DND-41 (cell line): ENCODE measurements at places on chromosomes 6 and 20.

DNA sequence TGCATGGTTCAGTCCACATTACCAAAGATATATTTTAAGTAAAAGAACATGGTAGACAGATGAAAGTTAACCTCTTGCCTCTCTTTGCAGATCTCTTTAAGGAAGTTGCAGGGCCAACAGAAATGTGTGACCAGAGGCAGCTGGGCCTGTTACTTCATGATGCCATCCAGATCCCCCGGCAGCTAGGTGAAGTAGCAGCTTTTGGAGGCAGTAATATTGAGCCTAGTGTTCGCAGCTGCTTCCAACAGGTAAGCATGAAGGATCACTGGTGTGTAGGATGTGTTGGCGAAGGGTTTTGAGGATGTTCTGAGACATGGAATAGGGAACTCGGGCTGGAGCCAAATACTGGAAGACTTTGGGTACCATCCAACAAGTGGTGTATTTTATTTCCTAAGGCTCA lies 508.6 kb downstream of the UTRN start:
- DNase-seq = no peak

- DNase-seq = no peak
Observed at GRCh38 chr6:49730251-49730650, 13.9 kb downstream of the CRISP3 start.

GRCh38 chr6:143139239-143139784 lies 78.6 kb downstream of the AIG1 start:
- DNase-seq = no peak

- no peak for DNase-seq
Observed at GRCh38 chr6:140812636-140813035, 1320.1 kb upstream of the GJE1 start.

DNA sequence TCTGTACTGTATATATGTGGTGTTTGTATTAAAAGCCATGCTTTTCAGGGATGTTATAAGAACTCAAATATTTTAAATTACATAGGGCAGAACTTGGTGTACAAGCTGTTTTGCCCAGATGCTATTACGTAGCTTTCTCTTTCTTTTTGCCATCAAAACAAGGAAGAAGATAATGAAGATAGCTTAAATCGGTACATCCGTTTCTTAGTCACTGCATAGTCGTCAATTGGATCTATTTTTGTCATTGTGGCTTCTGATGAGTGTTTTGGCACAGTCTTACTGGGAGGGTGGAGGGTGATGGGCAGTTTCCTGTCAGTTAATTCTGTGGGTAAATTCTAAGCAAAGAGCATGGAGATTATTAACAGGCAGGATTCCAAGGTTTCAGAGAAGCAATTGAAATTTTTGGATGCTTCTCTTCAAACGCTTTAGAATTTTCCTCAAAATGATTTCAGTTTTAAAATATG lies 649.1 kb upstream of the GJE1 start:
- peak; percentile 82 for DNase-seq

- peak; percentile 66 for DNase-seq
Observed at GRCh38 chr6:25038999-25039398, 103.2 kb upstream of the RIPOR2 start.

DNA sequence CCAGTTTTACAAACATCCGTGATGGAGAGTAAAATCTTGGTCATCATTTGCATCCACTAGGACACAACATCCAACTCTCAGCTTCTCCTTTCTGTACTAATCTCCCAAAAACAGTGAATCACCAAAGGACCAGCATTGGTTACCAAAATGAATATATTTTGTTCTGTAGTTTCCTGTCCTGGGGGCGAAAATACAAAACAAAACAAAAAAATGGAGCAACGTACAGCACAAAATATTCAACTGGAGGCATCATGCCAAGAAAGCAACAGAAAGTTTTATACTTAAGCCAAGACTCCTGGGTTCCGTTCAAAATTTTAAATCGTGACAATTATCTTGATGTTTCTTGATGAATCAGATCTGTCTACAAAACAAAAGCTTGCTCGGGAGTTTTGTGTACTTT lies 126.6 kb upstream of the CCDC28A start:
- no peak for DNase-seq

GRCh38 chr6:5141046-5141445 lies 55.9 kb downstream of the PPP1R3G start:
- DNase-seq = no peak

DNA sequence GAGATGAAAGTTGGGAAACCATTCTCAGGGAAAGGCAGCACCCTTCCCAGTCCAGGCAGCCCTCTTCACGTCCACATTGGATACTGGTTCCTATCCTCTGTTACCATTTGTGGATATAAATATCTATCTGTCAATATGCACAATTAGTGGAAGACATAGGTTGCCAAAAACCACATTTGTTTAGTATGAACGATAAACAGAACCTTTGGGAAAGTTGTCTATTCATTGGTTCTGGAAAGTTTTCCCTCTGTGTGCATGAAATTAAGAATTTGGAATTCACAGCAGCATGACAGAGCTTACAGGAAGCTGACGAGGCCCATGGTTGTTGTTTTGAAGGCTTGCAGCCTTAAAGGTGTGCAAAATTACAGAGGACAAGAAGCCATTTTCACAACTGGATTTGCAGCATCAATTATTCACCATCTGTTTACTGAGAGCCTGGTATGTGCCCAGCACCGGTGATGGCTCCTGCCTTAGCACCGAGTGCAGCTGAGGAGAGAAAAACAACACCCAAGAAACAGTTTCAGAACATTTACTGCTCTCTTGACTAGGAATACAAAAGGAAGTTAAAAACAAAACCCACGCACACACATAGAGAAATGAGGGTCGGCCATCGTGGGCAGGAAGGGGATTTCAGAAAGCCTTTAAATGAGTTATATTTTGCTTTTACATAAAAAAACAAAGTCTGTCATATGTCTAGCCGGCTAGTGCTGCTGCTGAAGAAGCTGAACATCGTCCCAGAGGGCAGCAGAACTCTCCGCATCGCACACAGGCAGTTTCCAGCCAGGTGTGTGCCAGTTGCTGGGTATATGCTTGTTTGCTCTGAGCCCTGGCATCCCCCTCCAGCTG lies 319.6 kb downstream of the FARS2 start:
- peak; percentile 6 for DNase-seq

- DNase-seq = peak; percentile 20
Observed at GRCh38 chr6:107447663-107448216, 11.6 kb downstream of the PDSS2 start.

- DNase-seq = peak; percentile 79
Observed at GRCh38 chr20:46022411-46023147, 6.4 kb upstream of the SLC12A5 start.

DNA sequence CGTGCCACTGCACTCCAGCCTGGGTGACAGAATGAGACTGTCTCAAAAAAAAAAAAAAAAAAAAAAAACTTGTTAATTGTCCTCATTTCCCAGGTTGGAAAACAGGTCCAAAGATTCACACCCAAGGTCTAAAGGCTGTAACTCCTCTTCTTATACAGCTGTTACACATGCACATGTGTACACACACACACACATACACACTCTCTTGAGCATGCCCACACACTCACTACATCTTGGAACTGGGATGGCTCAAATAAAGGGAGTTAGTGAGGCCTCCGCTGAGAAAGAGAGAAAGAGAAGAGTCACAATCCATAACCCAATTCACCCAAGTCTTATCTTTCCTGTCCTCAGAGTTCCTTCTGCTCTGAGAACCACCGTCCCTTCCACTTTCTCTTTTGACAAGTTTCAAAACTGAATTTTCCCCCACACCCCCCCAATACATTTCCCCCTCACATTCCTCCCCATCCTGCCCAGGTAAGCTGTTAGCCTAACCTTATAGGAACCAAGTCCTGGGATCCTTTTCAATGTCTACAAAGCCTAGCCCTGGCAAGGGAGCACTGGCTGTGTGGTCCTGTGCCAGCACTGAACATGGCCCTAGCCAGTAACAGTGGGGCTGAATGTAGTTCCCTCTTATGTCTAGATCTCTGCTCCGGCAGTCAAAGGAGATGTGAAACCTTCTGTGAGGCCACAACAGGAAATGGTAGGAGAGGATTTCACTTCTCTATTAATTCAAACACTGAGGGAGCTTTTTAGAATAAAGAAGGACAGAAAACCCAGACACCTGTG lies 3.2 kb upstream of the HLA-DMB start:
- peak; percentile 54 for DNase-seq

DNA sequence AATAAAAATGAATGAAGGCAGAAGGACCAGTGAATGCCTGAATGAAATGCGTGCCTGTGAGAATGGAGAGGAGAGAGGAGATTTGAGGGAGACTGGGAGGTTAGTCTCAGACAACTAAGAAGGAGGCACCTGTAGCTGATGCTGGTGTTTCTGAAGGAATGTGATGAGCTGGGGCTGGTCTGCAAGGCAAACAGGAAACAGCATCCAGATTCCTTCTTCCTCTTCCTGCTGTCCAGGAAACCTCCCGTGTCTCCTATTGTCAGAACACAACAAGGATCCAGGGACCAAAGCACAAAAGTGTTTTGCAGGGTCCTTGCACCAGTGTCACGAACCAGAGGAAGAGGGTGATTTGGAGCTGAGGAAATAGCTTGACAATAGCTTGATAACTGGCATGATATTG lies 50.4 kb upstream of the TAB2 start:
- no peak for DNase-seq

DNA sequence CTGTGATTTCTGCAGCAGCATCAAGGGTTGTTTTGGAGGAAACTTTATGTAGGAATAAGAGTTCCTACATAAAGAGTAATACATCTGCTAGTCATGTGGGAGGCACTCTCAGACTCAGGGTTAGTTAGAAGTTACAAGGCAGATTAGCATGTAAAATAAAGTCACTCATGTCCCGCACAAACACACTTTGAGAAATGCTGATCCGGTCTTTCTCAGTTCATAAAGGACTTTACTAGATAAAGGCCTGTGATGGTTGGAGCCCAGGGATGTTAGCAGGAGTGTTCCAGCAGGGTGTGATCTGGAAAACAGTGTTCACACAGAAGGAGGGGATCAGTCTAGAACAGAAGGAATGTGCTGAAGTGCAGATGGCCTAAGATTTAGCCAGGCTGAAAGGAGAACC lies 33.1 kb upstream of the NOP56 start:
- DNase-seq = no peak

GRCh38 chr6:164167873-164168405 lies 753.4 kb downstream of the QKI start:
- DNase-seq = no peak

DNA sequence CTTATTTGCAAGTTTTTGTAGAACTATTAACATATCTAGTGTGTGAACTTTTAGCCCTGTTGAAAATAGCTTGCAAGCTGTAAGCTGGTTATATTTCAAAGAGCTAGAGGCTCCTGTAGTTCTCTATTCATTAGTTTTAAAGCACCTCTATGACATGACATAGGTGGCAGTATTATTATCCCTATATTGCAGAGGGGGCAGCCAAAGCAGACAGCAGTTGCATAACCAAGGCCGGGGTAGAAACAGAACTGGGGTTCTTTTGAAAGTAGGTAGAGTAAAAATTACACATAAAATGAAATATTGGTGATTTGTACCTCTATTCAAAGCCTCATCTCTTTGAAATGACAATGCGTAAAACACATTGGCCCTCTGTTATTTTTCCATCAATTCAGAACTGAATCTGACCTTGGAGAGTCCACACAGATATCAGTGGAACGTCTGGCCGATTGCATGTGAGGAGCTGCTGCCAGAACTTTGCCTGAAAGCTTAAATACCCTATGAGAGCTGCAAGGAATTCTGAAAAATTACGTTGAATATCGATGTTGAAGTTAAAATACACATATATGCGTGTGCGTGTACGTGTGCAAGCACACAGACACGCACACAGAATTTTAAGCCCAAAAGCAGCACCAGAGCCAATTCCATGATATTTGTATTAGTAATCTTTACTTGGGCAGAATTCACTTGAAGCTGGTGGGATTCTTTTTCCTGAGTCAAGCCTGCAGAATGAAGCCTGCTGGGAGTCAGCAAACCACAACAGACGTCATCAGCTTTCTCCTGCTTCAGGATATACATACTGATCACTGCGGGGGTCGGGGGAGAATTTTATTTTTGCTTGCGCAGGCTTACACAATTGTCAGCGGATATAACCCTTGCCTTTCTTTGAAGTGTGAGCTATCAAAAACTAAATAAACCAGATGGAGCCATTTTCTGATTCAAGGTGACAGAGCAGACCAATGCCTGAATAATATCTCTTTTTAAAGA lies 163.2 kb downstream of the PDE7B start:
- DNase-seq = no peak

DNA sequence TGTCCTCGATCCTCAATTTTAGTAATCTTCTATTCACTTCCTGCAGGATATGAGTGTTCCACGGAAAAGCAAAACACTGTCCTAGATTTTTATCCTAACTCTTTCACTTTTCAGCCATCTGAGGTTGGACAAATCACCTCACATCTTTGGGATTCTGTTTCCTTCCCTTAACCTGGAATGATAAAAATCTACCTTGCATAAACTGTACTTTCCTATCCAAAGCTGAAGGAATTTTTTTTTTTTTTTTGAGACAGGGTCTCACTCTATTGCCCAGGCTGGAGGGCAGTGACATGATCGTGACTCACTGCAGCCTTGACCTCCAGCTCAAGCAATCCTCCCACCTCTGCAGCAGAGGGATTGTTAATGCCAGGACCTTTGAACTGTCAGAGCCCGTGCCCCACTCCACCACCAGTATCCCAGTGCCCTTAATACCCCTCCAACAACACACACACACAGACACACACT lies 20.5 kb downstream of the CAPN11 start:
- no peak for DNase-seq

- no peak for DNase-seq
Observed at GRCh38 chr20:31836853-31837608, 8.4 kb downstream of the FOXS1 start.

- no peak for DNase-seq
Observed at GRCh38 chr6:150900049-150900448, 34.5 kb downstream of the MTHFD1L start.

DNA sequence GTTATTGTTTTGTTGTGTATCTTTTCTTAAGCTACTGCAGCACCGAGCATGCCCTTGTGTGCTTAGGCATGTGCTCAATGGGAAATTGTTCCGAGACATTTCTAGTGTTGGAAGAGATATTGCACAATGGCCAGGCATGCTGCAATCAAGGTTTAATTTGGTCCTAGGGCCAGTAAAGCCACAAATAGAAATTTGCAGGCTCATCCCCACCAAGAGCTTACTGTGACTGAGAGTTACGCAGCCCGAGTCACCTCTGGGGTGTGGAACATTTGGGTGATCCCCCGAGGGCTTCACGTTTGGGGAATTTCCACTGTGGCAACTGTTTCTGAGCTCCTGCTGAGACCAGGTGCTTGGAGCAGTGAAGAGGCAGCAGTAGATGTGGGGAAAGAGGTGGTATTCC lies 65.8 kb downstream of the ADTRP start:
- DNase-seq = no peak

- DNase-seq = peak; percentile 67
Observed at GRCh38 chr6:158002951-158003853, 21.5 kb downstream of the SYNJ2 start.

DNA sequence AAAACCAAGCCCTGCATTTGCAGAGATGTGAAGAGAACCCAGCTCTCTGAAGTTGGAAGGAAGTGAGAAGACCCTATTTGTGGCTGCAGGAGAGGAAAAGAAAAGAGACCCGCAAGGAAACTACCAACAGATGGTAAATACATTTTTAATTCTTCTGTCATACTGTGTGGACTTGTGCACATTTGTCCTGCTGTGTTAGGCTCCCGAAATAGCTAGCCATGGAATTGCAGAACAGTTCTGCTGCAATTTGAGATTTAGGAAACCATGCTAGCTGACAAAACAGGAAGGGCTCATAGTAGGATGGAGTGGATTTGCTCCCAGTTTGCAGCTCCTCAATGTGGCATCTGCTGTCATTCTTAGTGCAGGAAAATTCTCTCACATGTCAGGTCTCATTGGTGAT lies 12.1 kb upstream of the ATXN1 start:
- no peak for DNase-seq

- no peak for DNase-seq
Observed at GRCh38 chr6:30942338-30943060, 1.7 kb downstream of the MUCL3 start.

GRCh38 chr6:40331545-40331944 lies 255.6 kb downstream of the LRFN2 start:
- no peak for DNase-seq
